ENCODE measurements at places on chromosomes 7 and 10. TPM values are rescaled to one million over a fixed set of nuclear protein-coding genes. Genes with fewer than 3 reads are reported as not detected.

EVX1 gene
- total RNA-seq: not detected

TRIM50 gene
- total RNA-seq: not detected

TMEM184A gene
- not detected for total RNA-seq

SPDYE1 gene
- total RNA-seq: 0.07 TPM

PARG gene
- 35.9 TPM for total RNA-seq

CYP3A4 gene
- total RNA-seq: not detected

GPER1 gene
- total RNA-seq: 1.5 TPM

VWC2 gene
- total RNA-seq: not detected

TSPAN14 gene
- 130 TPM for total RNA-seq

BAMBI gene
- total RNA-seq: 3.2 TPM

PLEKHS1 gene
- total RNA-seq: not detected

ELAPOR2 gene
- total RNA-seq: 13.7 TPM

AZGP1 gene
- total RNA-seq: not detected

CLRN3 gene
- total RNA-seq: not detected

JAZF1 gene
- total RNA-seq: 11.1 TPM

ACHE gene
- 0.13 TPM for total RNA-seq

SKAP2 gene
- total RNA-seq: 17.3 TPM

PNLIPRP1 gene
- not detected for total RNA-seq

ELMO1 gene
- total RNA-seq: 77.8 TPM

GSAP gene
- 1.7 TPM for total RNA-seq

ATOH7 gene
- total RNA-seq: not detected

ACTL6B gene
- not detected for total RNA-seq

STOX1 gene
- 0.14 TPM for total RNA-seq

PFKP gene
- 349 TPM for total RNA-seq

KAZALD1 gene
- 2.4 TPM for total RNA-seq

GRB10 gene
- total RNA-seq: 131 TPM

MEST gene
- 7.2 TPM for total RNA-seq

MCM10 gene
- total RNA-seq: 26.1 TPM

PPP1R17 gene
- not detected for total RNA-seq

ZNF107 gene
- total RNA-seq: 7.0 TPM

TEX47 gene
- total RNA-seq: not detected

SPDYE8 gene
- total RNA-seq: not detected

IL2RA gene
- total RNA-seq: not detected

GRID2IP gene
- total RNA-seq: not detected

GNAT3 gene
- not detected for total RNA-seq

Data from thoracic aorta endothelial cell (primary cell).